ENCODE measurements at places on chromosomes 11 and 22.

GRCh38 chr11:7924536-7924935 is 6.5 kb downstream of the OR10A6 start:
- no peak for DNase-seq

DNA sequence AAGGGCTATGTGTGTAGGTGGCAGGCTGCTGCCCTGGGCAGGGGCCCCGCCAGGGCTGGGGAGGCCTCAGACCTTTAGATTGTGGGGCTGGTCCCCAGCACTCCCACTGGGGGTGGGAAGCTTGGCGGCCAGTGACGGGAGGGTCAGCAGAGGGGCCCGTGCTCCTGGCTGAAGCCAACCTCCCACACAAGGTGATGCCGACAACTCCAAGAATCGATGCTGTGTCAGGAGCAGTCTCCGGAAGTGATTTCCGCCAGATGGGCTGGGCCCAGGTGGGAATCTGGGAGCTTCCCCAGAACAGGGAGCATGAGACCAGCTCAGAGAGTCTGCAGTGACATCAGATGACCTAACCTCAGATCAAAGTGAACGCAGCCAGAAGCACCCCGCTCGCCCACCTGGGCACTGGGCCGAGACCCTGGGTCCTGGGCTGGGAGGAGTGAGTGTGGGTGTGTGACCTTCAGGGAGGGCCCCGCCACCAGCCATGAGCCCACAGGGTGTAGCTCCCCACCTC is 7.7 kb downstream of the TRPM5 start:
- DNase-seq: no peak

DNA sequence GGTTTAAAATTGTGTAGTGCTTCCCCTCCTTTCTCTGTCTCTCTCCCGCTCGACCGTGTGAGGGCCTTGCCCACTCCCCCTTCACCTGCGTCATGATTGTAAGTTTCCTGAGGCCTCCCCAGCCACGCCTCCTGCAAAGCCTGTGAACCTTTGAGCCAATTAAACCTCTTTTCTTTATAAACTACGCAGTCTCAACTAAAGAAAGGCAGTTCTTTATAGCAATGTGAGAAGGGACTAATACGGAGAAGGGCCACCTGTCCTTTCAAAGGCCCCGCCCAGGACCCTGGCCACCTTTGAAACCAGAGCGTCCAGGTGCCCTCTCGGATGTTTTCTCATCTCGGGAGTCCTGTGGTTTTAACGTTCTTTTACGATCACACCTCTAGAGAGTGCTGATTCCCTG is 741.5 kb downstream of the BRD1 start:
- no peak for DNase-seq

DNA sequence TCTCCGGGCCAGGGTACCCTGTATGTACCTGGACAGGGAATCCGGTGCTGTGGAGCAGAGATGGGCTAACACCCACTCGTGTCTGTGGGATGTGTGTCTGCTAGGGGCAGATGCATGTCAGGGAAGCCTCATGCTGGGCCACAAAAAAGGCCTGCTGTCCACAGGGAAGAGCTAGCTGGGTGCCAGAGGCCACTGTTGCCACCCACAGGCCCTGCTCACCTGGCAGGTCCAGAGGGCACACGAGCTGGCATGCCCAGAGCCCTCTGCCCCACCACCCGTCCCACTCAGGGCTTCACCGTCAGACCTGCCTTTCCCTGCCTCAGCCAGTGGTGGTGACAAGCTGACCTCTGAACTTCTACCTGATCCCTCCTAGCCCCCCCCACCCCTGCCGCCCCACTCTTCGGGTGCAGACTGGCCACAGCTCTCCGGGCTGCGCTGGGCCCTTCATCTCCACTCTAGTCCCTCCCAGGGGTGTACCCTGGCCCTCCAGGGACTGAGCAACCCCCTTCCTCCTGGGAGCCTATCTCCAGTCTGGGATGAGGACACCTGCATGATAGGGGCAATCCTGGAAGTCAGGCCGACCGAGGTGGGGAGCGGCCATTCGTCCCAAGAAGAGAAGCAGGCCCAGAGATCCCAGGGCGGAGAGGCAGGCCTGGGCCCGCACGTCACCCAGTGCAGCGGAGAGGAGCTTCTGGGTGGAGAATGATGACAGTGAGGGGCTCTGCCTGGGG is 1.4 kb downstream of the SLC25A22 start:
- no peak for DNase-seq

- no peak for DNase-seq
Observed at GRCh38 chr11:44057340-44057739, 8.7 kb upstream of the ACCS start.

DNA sequence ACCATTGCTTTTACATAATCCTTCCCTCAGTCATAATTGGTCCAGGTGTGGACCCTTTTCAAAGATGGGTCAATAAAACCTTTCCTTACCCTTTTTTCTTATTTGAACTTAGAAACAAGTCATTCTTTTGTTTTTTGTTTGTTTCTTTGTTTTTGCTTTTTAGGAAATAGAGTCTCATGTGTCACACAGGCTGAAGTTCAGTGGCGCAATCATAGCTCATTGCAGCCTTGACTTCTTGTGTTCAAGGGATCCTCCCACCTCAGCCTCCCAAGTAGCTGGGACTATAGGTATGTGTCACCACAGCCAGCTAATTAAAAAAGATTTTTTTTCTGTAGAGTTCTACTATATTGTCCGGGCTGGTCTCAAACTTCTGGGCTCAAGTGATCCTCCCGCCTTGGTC is 9.4 kb upstream of the PHOX2A start:
- DNase-seq: no peak

DNA sequence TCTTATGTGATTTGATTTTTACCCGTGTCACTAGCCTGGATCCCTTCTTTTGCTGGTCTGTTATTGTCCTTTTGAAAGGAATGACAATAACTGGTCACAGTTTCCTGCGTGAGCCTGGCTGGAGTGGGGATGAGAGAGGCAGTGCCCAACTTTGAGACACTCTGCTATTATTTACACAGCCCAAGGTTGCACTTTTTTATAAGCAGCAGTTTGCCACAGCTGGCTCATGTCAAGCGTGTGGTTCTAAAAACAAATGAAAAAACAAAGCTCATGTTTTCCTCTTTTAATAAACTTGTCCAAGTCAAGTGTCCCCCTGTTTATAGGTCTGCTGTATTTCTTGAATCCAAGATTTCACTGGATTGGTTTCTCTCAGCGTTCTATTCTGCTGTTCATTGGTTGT is 201.3 kb downstream of the GRIK4 start:
- no peak for DNase-seq

DNA sequence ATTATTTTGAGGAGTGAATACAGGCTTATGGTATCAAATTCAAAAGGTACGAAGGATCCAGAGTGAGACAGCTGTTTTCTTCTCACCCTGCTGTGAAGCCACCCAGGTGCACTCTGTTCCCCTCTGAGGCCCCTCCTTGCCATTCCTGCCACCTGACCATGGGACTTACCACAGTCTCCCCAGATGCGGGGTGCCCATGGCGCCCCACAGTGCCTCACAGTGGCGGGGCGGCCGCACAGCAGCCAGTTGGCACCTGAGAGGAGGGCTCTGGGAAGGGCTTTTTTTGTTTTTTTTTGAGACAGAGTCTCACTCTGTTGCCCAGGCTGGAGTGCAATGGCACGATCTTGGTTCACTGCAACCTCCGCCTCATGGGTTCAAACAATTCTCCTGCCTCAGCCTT is 151.7 kb downstream of the CEP164 start:
- no peak for DNase-seq

- no peak for DNase-seq
Observed at GRCh38 chr11:81756864-81757595, 976.6 kb downstream of the FAM181B start.

DNA sequence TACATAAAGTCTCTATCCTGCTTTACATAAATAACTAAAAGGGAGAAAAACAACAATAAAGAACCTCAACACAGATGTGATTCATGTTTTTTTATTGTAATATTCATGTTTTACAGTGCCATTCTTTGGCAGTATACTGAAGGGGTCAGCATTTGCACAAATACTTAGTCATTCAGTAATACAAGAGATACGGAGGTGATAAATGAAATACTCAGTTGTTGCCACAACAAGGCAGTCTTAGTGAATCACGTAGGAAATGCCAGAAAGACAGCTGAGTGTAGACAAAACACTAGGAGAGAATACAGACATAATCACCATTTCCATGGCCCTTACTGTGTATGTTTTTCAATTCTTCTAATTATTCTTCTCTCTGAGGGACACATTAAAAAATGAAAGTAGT is 910.4 kb downstream of the METTL15 start:
- DNase-seq: no peak

- no peak for DNase-seq
Observed at GRCh38 chr11:87122852-87123251, 85.1 kb downstream of the TMEM135 start.

GRCh38 chr11:85666687-85667086 is 1.8 kb upstream of the CREBZF start:
- no peak for DNase-seq

GRCh38 chr11:103541186-103541795 is 432.1 kb downstream of the DYNC2H1 start:
- DNase-seq: no peak

- no peak for DNase-seq
Observed at GRCh38 chr11:58796333-58796732, 48.2 kb downstream of the GLYATL2 start.

DNA sequence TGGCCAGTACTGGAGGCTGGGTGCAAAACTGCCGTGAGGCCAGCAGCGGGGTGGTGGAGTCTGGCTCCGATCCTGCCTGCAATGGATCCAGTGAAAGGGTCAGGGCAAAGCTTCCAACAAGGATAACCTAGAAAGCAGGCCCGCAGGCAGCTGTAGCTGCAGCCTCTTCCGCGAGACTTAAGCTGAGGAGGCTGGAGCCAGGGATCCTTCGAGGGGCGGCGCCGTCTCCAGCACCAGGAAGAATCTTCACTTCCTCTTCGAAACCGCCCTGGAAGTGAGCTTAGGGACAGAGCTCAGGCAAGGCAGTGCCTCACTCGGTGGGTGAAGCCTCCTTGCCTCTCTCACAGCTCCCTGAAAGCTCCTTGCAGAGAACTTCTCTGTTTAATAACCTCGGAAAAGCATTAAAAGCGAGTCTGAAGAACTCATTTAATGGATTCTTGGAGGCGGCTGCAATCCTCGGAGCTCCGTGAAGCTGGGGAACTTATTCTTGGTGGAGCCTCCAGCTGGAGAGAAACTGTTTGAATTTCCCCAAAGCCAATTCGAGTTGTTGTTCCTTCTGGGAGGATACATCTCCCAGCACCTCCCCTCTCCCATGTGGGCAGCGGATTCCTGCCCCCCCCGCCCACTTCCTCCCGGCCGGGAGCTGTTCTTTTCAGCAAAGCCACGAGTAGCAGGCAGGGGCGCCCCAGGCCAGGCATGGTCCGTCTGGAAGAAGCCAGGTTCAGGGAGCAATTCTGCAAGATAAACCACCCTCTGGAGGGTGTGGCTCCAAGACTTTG is 169.9 kb downstream of the CTTN start:
- no peak for DNase-seq

DNA sequence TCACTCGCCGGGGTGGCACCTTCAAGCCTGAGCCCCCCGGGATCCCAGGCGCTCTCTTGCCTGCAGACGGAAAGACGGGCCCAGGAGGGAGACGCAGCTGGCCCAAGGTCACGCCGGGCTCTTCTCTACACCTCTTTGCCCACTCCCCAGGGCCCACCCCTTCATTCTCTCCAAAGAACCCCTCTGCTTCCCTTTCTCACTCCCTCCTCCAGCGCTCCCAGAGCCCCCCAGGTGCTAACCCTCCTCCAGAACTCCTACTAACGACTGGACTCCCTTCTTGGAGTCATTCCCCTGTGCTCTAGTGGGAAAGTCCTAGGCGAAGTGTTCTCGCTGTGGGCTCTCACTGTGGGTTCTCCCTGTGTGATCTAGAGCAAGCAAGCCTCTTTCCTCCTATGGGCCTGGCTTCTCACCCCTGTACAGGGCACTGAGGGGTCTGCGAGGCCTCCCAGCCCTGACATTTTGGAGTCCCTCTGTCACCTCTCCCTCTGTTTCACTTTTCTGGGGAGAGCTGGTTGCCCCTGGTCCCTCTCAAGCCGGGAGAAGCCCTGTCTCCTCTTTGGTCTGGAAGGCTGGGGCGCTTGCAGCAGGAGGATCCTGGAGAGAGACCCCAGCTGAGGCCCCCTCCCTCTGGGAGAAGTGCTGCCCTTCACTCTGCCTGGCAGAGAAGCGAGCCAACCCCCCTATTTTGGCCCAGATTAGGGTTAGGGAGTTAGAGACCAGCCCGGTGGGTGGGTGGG is 858 bp downstream of the OAF start:
- DNase-seq: no peak

DNA sequence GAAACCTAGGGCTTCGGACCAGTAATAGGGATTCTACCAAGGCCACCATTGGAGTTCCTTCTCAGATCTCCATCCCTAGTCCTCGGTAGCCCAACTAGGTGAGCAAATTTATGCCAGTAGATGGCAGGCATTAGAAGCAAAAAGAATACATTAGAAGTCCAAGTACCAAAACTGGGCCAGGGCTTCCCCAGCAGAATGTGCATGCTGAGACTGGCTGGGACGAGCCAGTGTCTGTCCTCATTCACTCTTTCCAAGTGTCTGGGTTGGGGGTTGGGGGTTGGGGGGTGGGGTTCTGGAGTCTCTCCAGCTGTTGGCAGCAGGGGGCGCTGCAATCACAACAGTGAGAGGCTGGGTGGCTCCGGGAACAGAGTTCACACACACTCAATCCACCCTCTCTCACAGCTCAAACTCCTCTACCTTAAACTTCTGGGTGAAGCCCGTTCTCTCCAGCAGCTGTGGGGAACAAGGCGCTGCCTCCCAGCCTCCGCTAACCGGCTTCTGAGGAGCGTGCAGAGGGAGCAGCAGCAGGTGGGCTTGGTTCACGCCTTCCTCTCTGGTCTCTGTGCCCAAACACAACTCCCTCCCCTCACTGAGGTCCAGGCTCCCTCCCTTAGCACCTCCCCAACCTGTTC is 57.5 kb downstream of the BTG4 start:
- peak; percentile 29 for DNase-seq

DNA sequence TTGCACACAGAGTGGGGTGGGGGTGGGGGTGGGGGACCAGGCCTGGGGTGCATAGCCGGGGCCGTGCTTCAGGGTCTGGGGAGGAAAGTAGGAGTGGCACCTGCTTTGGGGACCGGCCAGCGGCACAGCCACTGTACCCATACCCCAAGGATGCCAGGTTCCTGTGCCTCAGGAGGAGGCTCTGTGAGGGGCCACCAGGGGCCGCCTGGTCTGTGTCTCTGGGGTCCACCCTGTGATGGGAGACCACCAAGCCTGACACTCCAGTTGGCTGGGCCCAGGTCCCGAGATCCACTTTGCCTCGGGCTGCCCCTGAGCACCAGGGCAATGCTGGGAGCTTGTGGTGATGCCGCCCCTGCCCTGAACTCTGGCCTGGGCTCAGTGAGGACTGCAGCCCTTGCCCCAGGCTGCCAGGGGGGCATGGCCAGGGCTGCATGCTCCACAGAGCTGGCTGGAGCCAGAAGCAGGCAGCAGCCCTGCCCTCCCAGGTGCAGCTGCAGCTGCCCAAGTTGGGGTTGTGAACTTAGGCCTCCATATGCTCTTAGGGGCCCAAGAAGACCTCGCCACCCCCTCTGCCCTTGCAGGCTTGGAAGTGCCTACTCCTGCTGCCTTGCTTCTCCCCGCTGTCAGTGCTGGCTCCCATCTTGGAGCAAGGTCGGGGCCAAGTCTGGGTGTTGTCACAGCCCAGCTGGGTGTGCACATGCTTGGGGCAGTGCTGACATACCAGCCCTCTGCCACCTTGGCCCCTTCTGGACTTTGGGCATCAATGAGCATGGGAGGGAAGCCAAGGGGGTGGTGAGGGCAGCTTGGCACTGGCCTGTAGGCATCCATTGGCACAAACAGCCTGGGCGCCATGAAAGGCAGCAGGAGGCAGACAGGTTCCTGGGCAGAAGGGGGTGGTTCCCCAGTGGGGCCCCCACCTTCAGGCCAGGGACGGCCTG is 123.3 kb upstream of the THY1 start:
- no peak for DNase-seq
